Upper lobe of left lung (tissue), 6 donors: ENCODE measurements at places on chromosomes 4 and X. TPM values are rescaled to one million over a fixed set of nuclear protein-coding genes. Genes with fewer than 3 reads are reported as not detected.

GRCh38 chr4:83009529-83009928 lies 1.1 kb downstream of the LIN54 start:
- H3K36me3 ChIP-seq, result no peaks in the 10 kb centered on the region
- DNase-seq, result no peak
- no peak overlapping the region for H3K27ac ChIP-seq
- peaks cover 27% of the 10 kb centered on the region for H3K4me1 ChIP-seq
- H3K4me3 ChIP-seq, result peak overlapping the region; percentile 84
- no peaks in the 10 kb centered on the region for H3K27me3 ChIP-seq

GRCh38 chrX:16516232-16516876 lies 133.6 kb upstream of the S100G start:
- H3K4me1 ChIP-seq, result no peaks in the 10 kb centered on the region
- H3K27ac ChIP-seq, result no peak overlapping the region
- H3K36me3 ChIP-seq, result no peaks in the 10 kb centered on the region
- no peak for DNase-seq

- peaks cover 13% of the 10 kb centered on the region for H3K4me1 ChIP-seq
- no peaks in the 10 kb centered on the region for H3K27me3 ChIP-seq
- no peak overlapping the region for H3K4me3 ChIP-seq
- H3K36me3 ChIP-seq, result no peaks in the 10 kb centered on the region
- H3K27ac ChIP-seq, result no peak overlapping the region
Measured at GRCh38 chr4:2359591-2360395, 58.7 kb downstream of the ZFYVE28 start.

GRCh38 chr4:8414377-8414776 lies 26.1 kb downstream of the ACOX3 start:
- H3K4me3 ChIP-seq, result no peak overlapping the region
- H3K36me3 ChIP-seq, result peaks cover 4% of the 10 kb centered on the region
- peaks cover 3% of the 10 kb centered on the region for H3K4me1 ChIP-seq

The GABRA4 gene
- not detected for total RNA-seq

The FAM53A gene
- total RNA-seq, result 17.8 TPM

DNA sequence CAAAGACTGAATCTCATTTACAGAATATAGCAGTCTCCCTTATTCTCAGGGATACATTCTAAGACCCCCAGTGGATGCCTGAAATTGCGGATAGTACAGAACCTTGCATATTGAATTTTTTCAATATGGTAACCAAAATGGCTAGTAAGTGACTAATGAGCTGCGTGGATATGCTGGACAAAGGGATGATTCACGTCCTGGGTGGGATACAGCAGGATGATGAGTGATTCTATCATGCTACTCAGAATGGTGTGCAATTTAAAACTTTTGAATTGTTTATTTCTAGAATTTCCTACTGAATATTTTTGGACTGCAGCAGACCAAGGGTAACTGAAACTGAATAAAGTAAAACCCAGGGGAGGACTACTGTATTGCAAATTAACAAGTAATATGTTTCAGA lies 66.7 kb downstream of the STAG2 start:
- no peaks in the 10 kb centered on the region for H3K27me3 ChIP-seq
- no peak overlapping the region for H3K27ac ChIP-seq
- DNase-seq, result no peak
- no peak overlapping the region for H3K4me3 ChIP-seq
- peaks cover 2% of the 10 kb centered on the region for H3K36me3 ChIP-seq

GRCh38 chr4:180330521-180330920 lies 1912.7 kb upstream of the TENM3 start:
- no peaks in the 10 kb centered on the region for H3K4me1 ChIP-seq
- H3K36me3 ChIP-seq, result no peaks in the 10 kb centered on the region
- no peak overlapping the region for H3K27ac ChIP-seq
- no peak overlapping the region for H3K4me3 ChIP-seq
- DNase-seq, result no peak
- H3K27me3 ChIP-seq, result no peaks in the 10 kb centered on the region

The NAA11 gene
- total RNA-seq, result not detected

The USP51 gene
- 4.0 TPM for total RNA-seq

GRCh38 chrX:72305286-72306084 lies at the start of gene CITED1:
TSS of gene CITED1 (minus strand) at chrX:72305914. CDS start at chrX:72302869, 3,045 bp downstream.
- H3K4me1 ChIP-seq, result peaks cover 10% of the 10 kb centered on the region
- H3K36me3 ChIP-seq, result no peaks in the 10 kb centered on the region
- H3K27me3 ChIP-seq, result peaks cover 39% of the 10 kb centered on the region

- DNase-seq, result no peak
- peak overlapping the region; percentile 95 for H3K27ac ChIP-seq
- H3K4me3 ChIP-seq, result peak overlapping the region; percentile 58
- no peaks in the 10 kb centered on the region for H3K27me3 ChIP-seq
- peaks cover 14% of the 10 kb centered on the region for H3K4me1 ChIP-seq
Measured at GRCh38 chr4:39526765-39527295, 409 bp downstream of the UGDH start.
